G401 (cell line): ENCODE measurements at places on chromosomes 2 and 18.

DNA sequence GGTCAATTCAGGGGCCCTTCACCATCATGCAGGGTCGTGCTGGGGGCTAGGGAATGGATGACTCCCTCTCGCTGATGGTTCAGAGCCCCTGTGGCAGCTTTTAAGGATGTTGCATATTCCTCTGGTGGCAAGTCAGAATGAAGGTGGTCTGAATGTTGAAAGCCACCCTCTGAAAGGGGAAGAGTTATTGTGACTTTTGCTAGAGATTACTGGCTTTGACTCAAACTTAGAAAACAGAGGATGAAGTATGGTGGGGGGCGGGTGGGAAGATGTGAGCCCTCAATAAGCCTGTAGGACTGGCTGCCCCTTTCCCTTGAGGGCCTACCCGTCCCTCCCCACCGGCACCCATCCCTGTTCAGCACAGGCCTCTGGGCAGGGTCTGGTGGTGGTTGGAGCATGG is 23.2 kb downstream of the MC2R start:
- no peak for DNase-seq

DNA sequence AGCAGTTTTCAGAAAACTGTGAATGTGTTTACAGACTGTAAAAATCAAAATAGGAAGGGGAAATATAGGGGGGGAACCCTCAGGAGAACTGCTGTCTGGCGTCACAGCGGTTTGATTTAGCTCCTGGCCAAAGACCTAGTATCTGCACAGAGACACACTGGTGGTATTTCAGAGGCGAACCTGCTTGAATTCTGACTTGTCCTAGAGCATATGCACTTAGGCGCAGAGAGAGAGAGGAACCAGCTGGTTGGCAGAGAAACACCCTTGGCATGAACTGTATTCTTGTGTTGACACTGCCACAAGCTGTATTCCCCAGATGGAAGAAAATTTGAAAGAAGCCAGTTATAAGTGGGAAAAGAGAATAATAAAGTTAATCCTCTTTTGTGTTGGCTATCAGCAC is 506.5 kb upstream of the NRP2 start:
- peak; percentile 40 for DNase-seq

GRCh38 chr2:11437602-11438001 is 28.4 kb downstream of the E2F6 start:
- peak; percentile 29 for DNase-seq

GRCh38 chr18:54647176-54647575 is 56.1 kb downstream of the DYNAP start:
- DNase-seq: no peak

DNA sequence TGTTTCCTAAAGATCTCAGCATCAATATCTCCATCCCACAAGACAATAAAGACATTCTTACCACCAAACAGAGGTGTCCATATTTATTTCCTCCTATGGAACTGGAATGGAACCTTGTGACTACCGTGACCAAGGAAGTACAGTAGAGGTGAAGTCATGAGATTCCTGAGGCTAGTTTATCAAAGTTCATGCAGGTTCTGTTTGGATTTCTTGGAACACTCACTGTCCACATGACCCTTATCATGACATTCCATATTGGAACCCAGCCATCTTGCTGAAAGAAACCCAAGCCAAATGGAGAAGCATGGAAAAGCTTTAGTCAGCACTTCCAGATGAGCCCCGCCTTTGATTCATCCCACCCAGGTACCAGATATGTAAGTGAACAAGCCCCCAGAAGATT is 516.0 kb upstream of the POU3F3 start:
- DNase-seq: no peak

DNA sequence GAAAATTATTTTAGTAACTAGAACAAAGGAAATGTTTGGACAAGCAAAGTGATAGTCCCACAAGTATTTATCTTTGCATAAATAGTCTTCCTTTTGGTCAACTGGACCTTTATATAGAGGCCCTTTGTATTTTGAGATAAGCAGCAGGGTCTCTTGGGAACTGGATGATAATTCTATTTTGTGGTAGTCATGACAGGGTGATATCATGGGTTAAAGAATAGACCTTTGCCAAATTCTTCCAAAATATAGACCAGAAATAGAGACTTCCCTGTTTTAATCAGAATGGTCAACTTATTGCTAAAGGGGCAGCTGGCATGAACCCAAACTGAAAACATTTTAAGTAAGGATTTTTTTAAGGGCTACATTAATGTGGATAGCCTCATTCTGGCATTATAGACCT is 10.5 kb downstream of the PLEK start:
- no peak for DNase-seq

DNA sequence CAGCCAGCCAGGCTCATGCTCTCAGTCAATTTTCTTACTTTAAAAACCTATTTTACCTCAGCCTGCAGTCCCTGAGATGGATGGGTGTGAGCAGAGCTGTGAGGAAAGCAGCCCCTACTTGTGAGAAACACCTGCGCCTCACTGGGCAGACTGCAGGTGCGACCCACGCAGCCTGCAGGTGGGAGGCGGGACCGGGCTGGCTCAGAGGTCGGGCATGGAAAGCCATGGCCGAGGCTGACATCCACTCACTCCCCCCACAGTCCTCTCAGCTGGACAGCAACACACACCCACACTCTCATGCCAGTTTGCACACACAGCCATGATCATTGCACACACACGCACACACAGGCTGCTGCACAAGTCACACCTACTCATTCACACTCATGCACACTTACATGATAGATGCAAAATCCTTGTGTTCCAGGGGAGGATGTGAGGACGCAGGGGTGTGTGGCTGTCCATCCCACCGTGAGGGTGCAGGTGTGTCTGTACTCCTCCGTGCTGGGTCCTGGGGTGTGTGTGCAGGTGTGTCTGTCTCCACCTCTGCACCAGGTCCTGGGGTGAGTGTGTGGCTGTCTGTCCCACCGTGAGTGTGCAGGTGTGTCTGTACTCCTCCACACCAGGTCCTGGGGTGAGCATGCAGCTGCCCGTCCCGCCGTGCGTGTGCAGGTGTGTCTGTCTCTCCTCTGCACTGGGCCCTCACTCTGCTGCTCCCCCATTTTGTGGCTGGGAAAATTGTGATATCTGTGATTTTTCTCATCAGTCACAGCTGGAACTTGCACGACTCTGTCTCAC is 166.5 kb downstream of the RTP5 start:
- DNase-seq: no peak

DNA sequence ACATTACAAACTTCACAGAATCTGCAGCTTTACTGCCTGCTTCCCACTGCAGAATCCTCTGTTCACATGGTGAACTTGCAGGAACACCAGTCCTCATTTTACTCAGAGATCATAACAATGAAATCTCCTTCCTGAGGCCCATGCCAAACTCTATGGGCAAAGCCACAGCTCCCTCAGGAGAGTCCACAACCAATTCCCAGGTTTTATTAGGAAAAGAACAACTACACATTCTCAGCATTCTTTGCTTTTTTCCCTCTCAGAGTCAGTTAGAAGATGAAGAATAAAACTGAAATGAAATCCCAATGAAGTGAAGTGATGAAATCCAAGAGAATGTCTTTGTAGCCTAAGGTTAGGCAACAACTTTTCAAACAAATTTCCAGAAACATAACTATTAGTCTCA is 233.7 kb downstream of the DSEL start:
- DNase-seq: no peak

DNA sequence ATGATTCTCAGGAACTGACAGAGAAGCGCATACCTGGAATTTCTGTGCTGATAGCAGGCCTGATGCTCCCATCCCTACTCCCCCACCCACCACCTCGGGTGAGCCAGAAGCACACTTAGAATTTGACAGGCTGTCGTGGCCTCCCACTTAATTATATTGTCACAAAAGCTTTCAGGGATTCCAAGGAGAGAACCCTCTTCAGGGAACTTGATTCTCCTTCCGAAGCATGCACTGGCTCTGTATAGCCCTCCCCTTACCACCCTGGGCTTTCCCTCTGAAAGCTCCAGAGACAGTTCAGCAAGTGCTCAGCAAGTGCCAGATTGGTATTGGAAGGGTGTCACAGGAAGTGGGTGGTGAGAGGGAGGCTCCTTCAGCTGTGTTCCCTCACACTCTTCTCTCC is 252.5 kb upstream of the SIX2 start:
- no peak for DNase-seq

- no peak for DNase-seq
Observed at GRCh38 chr2:220665108-220665471, 907.0 kb downstream of the EPHA4 start.
